ENCODE measurements at places on chromosomes 2 and 18.
A peak's percentile ranks its signal among the peaks of the same experiment; 100 is the strongest.

DNA sequence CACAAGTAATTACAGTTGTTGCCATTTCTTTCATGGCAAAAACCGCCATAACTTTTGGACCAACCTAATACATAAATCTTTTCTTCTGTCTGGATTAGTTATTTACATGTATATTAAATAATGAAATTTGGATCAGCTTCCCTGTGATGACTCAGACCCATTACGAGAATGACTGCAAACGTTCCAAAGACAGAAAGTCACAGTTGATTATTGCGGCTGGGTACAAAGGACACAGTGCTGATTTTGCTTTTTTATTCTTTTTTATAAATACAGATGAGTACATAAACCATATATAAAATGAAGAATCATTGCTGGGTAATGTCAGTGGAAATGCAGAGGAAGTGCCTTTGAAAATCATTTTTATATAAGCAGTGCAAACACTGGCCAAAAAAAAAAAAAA, 126.2 kb downstream of the TWIST2 start:
- no peak for DNase-seq

GRCh38 chr2:67216881-67217280, 180.3 kb upstream of the ETAA1 start:
- no peak for DNase-seq

GRCh38 chr2:121189011-121189410, 96.0 kb downstream of the TFCP2L1 start:
- DNase-seq = peak; percentile 44

- no peak for DNase-seq
Observed at GRCh38 chr2:112915300-112916144, 4.6 kb downstream of the IL37 start.

DNA sequence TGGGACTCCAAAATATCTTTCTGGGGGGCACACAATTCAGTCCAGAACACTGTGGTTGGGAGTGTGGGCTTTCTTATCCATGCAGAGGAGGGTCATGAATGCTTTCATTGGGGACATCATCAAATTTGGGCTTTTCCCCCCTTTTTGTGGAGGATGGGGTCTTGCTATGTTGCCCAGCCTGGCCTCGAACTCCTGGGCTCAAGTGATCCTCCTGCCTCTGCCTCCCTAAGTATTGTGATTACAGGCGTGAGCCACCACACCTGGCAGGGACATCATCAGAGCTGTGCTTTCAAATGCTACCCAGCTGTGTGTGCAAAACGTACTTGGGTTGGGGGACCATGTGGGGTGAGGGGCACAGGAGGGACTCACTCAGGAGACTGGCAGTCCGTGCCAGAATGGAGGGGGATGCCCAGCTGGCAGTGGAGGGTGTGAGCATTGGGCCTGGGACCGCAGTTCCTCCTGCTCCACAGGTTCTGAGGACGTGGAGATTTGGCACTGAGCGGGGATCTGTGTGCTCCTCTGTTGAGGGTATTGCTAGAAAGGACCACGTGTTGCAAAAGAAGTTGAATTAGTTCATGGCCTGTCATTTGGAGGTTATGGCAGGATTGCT, 24.4 kb downstream of the EMILIN2 start:
- DNase-seq = no peak

- no peak for DNase-seq
Observed at GRCh38 chr18:36128530-36128870, 640 bp downstream of the SLC39A6 start.

DNA sequence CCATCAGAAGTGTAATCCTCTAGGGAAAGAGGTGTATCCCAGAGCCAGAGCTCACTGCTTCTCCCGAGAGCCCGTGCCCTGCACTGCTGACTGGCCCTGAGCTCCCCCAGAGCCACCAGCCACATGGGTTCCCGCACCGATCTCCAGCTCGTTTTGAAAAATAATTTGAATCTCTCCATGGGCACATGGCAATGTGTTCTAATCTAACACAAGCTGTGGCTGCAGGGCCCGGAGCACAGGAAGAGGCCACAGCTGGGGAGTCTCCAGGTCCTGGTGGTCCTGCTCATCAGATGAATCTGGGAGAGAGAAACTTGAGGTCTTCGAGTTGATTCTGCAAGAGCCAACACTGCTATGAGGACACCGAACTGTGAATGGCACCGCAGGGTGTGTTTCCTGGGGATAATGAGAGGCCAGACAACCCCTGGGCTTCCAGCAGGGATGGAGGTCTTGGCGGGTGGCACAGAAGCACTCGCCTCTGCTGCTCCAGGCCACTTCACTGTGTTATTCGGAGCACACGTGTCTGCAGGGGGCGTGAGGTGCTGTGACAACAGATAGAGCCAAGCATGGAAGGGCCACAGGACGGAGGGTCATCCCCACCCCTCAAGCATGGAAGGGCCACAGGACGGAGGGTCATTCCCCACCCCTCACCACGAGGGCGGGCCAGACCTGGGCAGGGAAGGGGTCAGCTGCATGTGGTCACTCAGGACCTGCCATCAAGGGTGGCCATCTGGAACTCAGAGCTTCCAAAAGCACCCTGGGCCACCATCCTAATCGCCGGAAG, 196.8 kb downstream of the NDUFA10 start:
- no peak for DNase-seq

DNA sequence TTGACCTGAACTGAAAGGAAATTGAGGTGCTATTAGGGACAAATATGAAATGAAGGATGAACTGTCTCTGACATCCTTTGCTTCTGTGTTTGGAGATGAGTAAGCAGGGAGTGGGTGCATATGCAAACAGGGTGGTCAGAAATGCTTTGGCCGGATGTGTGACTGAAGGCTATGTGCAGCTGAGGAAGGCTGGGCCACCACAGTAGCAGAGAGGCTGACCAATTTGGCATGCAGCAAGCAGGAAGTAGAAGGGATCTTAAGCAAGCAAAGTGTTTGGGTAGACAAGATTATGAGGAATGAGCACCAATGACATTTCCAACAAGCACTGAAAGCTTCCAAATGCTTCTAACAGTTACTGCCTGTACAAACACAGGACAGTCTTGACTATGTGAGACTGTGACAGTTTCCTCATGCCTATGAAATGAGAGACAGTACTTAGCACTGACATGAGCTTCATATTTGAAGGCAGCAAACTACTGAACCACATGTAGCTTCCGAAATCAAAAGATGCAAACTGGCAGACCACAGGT, 3.3 kb upstream of the ACTR3 start:
- peak; percentile 98 for DNase-seq

DNA sequence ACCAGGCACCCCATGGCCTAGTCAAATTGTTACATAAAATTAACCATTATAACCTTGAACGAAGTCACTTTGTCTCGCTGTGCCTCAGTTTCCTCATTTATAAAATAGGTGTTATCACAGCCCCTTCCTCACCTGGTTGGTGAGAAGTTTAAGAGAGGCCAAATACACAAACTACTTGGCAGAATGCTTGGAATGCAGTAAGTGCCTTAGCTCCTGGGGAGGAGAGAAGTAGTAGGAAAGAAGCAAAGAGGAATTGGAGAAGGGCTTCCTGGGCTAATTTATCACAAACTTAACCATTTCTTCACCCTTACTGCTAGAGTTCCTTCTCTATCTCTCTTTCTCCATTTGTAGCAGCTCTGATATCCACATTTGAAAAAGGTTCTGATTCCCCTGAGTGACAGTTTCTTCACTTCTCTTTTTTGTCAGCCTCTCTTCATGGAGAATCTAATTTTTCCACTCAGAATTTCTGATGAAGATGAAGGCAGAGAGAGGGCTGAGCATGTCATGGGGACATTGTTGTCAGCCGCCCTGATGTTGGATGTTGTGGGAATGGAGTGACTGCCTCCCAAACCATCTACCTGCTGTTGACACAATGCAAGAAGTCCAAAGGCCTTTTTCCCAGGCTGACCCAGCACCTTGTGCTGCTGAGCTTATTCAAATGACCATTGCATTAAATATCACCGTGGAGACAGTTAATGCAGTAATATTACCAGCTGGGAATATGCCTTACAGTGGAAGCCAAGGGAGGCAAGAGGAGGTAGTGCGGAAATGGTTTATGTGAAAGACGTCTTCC, 60.4 kb downstream of the BOD1L2 start:
- DNase-seq = no peak

GRCh38 chr2:65070172-65070830, 14.1 kb downstream of the CEP68 start:
- DNase-seq = no peak
